ENCODE measurements at places on chromosomes 16 and 17.

GRCh38 chr17:36602924-36603384 lies 1.6 kb downstream of the MRM1 start:
- peak; percentile 54 for DNase-seq

DNA sequence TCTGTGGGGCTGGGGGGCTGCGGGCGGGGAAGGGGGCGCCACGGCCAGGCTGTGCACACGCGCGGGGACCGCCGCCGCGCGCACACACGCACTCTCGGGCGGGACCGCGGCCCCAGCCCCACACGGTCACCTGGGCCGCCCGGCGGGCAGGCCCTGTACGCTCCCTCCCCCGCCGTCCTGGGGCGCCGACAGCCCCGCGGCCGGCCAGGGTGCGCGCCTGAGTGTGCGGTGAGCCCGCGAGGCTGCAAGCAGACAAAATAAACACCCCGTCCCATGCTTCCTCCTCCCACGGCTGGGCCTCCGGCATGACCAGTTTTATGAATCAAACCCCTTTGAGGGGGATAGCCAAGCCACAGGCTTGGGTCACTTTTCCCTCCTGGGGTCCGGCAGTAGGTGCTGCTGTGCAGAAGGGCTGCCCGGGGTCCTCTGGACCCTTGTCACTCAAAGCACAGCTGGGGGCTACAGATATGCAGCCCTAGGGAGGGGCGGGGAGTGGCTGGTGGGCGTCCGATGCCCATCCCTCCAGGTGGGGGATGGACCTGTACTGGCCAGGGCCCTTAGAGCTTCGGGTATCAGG lies 441 bp downstream of the VASN start:
- DNase-seq = no peak

DNA sequence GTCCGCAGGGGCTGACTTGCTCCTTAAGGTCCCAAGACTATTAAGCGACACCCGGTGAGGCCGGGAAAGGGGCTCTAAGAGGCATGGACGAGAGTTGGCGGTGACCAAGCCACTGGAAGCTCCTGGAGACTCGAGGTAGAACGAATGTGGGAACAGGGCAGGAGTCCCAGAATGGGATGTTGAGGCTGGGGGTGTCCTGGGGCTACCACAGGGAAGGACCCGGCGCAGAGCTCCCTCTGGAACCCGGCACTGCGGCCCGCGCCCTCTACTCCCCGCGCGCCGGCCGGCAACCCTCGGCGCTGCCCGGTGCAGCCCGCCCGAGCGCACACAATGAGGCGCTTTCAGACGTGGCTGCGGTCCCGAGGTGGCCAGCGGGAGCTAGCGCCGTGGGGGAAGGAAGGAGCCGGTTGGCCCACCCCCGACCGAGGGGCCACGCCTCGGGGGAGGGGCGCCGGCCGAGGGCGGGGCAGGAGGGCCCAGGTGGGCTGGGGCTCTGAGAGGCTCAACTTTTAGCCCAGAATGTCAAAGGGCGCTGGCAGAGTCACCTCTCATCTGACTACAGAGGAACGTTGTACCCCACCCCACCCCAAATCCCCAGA lies at the start of gene CHST6:
CHST6 (minus strand) TSS at position 366 of the 599 bp plus-strand sequence. CDS start 15,613 bp downstream, outside the sequence.
- DNase-seq = no peak

GRCh38 chr16:83356266-83356665 lies 451.5 kb upstream of the HSBP1 start:
- DNase-seq = no peak

- no peak for DNase-seq
These were observed 82.6 kb downstream of the NOG start for GRCh38 chr17:56675876-56676660.

- no peak for DNase-seq
These were observed 73.3 kb downstream of the SRCIN1 start for GRCh38 chr17:38532451-38532850.

DNA sequence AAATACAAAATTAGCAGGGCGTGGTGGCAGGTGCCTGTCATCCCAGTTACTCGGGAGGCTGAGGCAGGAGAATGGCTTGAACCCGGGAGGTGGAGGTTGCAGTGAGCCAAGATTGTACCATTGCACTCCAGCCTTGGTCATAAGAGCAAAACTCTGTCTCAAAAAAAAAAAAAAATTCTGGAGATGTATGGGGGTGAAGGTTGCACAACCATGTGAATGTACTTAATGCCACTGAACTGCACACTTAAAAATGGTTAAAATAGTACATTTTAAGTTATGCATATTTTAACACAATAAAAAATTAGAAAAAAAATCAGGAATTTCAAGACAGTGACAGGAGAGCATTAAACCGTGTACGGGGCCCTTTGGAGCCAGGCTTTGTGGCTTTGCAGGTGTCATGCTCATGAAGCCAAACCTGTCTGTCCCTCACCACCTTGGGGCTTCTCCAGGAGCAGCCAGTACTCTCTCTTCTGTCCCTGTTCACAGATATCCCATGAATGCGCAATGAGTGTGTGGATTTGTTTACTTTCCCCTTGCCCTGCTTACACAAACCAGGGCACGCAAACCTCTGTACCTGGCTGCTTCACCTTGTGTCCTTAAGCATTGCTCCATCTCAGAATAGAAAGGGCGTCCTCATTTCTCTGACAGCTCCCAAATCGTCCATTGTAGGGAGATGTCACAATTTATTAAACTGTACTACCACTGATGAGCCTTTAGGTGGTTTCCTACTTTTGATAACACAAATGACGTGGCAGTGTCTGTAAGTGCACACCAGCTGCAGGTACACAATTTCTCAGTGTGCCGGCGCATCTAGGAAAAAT lies 58.2 kb upstream of the CBX4 start:
- no peak for DNase-seq

- DNase-seq = no peak
These were observed 85.6 kb downstream of the FOXL1 start for GRCh38 chr16:86663685-86664521.

GRCh38 chr17:63464691-63465236 lies 12.1 kb upstream of the ACE start:
- DNase-seq = no peak

GRCh38 chr17:9204637-9205329 lies 183.5 kb downstream of the NTN1 start:
- DNase-seq = no peak

DNA sequence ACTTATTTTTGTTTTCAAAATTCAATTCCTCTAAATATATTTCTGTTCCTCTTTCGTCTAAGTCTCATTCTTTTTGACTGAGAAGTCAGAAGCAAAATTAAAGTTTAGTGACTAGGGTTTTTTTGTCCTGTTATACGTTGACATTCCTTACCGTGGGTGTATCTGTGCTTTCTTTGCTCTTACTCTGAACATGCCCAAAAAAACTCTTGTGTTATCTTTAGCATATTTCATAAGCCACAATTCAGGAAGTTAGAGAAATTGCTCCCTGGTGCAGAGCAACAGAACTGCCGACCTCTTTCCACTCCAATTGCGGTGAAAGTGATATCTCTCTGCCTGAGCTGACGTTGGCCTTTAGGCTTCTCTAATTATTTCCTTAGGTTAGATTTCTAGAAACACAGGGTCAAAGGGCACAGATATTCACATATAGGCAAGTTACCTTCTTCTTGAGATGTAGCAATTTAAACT lies 65.7 kb downstream of the CENPV start:
- DNase-seq = no peak

GRCh38 chr17:38343608-38344419 lies at the start of gene GPR179:
TSS of gene GPR179 (minus strand) at chr17:38343956. CDS start at chr17:38343789, 167 bp downstream.
- no peak for DNase-seq

DNA sequence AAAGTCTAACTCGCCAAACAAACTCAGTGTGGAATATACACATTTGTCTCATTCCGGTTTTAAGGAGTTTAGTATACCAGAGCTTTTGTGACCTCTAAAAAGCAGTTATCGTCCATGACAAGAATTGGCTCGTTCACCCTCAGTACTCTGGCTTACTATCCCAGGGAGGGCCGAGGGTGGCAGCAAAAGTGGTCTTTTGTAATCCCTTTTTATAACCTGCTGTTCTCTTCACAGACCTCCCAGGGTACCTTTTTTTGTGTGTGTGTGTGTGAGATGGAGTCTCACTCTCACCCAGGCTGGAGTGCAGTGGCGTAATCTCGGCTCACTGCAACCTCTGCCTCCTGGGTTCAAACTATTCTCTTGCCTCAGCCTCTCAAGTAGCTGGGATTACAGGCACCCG lies 8.9 kb downstream of the NMT1 start:
- DNase-seq = no peak

- no peak for DNase-seq
These were observed 1.7 kb upstream of the ZNF423 start for GRCh38 chr16:49857423-49858181.

DNA sequence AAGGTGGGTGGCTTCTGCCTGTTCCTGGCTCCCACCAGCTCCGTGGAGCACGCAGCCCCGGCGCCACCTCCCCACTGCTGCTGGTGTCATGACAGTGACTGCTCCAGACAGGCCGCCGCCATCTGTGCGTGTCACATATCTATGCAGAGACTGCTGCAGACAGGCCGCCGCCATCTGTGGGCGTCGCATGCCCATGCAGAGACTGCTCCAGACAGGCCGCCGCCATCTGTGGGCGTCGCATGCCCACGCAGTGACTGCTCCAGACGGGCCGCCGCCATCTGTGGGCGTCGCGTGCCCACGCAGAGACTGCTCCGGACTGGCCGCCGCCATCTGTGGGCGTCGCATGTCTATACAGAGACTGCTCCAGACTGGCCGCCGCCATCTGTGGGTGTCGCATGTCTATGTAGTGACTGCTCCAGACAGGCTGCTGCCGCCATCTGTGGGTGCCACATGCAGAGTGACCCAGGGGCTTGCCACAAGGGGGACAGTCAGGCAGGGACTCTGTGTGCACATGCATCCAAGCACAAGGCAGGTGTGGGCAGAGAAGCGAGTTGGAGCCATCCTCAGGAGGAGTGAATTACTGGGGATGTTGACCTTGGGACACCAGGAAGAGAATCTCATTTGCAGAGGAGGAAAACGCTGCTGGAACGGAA lies 3.3 kb upstream of the FN3KRP start:
- no peak for DNase-seq

- DNase-seq = no peak
These were observed 116.3 kb downstream of the MAF start for GRCh38 chr16:79484237-79484636.

DNA sequence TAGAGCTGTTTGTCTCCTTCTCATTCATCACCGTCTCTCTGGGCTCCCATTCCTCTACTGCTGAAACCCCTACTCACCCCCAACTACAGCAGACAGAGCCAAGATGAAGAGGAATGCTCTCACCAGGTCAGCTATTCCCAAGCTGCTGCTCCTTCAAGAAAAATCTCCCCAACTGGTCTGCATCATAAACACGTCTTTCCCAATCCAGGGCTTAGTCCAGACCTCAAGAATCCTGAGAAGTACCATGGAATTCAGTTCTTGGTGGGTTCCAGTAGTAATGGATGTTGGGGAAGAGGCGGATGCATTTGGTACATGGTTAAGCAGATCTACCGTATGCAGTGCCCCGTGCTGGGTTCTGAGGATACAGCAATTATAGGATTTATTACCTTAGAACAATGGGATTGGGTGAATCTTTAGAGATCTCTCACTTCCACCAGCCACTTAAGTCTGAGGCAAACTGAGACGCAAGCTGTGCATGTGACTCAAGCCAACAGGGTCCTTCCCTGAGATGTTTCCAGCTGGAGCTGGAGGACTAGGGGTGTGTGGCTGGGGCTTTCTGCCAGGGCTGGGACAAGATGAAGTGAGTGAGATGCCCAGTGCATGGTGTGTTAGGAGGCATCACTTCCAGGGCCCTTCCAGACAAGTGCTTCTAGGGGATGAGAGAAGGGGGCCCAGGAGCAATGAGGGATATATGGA lies 232.7 kb upstream of the CDH5 start:
- DNase-seq = no peak

DNA sequence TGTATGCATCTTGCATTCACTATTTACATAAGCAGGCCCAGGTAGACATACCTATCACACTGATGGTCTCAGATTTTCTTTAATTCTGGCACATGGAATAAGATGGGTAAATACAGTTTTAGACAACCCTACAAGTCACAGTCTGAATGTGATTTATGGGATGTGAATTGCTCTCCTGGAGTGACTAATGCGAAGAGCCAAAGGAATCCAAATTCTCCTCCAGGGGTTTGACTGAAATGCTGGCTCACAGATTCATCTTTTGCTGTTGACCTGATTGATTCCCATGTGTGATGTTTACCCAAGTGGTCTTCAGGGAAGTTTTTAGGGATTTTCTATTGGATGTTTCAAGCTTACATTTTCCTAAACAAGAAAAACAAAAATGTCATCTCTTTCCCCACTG lies 277.9 kb upstream of the MON1B start:
- no peak for DNase-seq

DNA sequence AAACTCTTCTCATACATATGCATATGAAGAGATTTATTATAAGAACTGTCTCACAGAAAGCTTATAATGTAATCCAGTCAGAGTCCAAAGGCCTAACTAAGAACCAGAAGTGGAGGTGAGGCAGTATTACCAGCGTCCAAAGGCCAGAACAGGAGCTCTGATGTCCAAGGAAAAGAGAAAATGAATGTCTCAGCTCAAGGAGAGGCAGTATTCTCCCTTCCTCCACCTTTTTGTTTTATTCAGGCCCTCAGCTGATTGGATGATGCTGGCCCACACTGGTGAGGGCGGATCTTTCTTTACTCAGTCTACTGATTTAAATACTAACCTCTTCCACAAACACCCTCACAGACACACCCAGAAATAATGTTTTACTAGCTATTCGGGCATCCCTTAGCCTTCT lies 43.4 kb downstream of the FBXL20 start:
- no peak for DNase-seq

DNA sequence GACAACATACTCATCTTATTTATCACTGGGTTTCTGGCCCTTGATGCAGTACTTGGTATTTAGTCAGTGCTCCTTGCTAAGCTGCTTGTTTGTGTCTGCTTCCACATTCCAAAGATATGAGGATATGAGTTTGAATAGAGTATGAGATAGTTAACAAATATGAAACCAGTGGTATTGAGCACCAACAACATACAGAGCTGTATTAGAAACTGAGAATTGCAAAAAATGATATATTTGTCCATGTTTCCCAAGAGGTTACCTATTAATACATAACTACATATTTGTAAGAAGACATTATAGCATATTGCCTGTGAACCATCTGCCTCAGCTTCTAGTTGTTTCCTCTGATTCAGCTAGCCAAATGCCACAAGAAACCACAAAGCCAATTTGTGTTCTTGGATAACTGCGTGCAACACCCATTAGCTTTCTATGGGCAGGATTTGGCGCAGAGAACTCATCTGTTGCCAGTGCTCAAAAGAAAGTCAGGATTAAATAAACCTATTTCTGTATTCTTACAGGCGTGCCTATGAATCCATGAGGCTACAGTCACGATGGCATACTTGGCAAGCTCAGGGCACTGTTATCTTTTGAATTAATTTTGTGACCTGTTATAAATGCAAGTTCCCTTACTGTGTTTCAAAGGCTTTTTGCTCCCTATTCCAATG lies 194.4 kb downstream of the MAP2K6 start:
- DNase-seq = no peak

DNA sequence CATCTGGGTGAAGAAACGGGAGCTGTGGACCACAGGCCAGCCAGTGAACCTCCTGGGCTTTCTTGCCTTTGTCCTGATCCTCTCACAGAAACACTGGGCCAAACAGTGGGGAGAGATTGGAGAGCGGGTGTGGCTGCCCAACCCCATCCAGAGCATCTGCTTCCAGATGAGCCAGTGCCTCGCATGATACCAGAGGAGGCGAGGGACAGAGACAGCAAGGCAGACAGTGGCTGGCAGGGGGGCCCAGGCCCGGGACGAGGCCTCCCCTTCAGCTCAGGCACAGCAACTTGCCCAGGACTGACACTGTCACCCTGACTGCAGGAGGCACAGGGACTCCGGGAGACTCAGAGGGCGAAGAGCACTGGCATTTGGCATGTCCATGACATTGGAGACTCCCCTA lies 12.0 kb downstream of the ARHGEF15 start:
- DNase-seq = no peak

GRCh38 chr17:60095381-60095780 lies 16.7 kb upstream of the HEATR6 start:
- DNase-seq = no peak
